GM12878 (cell line): ENCODE measurements at places on chromosomes 3 and 15.

DNA sequence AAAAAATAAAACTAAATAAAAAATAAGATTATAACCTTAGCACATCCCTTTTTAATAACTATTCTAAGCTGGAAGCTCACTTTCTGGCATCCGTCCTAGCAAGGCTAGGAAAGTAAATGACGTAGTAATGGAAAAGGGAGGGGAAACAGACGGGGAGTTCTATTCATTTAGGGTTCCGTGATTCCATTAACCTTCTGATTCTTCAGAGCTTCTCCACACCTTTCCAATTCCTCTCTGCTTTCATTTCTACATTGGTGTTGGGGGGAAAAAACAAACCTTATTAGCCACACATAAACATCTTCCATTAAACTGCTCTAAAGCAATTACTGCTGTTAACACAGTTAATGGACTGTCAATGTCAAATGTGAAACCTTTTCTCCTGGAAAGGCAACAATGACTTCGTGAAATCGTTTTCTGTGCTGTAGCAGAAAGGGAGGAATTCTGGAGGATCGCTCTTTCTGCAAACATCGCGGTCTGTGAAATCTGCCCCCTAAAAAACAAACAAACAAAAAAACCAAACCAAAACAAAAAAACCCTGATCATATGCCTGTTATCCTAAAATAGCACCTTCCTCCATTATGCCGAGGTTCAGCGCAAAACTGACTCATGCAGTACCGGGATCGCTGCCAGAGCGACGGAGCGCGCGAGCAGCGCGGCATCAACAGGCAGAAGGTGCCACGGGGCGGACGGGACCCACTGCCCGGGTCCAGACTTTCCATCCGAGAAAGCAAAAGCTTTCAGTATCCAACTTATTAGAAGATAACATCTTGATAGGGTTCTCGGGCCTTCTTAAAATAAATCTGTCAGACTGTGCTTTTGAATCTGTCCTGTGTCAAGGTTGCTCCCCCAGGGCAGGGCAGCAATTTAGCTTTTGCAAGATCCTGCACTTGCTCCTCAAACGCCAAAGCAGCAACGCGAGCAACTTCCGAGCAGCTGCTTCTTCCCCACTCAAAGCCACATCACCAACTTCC lies 156.2 kb downstream of the FGF12 start:
- H3K27ac ChIP-seq, result no peak overlapping the region
- H3K27me3 ChIP-seq, result no peaks in the 10 kb centered on the region; the same call in 1 of the 2 replicates
- no peak for DNase-seq
- no peaks in the 10 kb centered on the region for H3K36me3 ChIP-seq
- H3K4me1 ChIP-seq, result no peaks in the 10 kb centered on the region; the same call in 1 of the 2 replicates
- peak overlapping the region; percentile 19; the same call in 1 of the 2 replicates for H3K4me3 ChIP-seq

DNA sequence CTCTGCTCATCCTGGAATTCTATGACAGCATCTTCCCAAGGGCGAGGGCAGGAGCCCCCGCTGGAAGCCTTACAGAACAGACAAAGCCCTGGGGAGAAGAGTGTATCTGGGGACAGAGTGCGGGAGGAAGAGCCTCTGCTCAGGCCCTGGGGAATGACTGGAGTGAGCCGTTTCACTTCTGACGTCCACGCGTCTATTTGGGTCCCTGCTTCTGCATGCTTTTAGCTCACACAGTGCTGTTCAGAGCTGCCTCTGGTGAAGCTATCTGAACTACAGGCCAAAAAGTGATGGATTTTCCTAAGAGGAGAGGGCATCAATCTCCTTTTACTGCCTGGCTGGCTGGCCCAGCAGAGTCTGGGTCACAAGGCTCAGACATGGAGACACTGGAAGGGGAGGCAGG lies 311.8 kb downstream of the NTRK3 start:
- no peaks in the 10 kb centered on the region for H3K36me3 ChIP-seq
- H3K27ac ChIP-seq, result no peak overlapping the region
- no peaks in the 10 kb centered on the region; the same call in 1 of the 2 replicates for H3K27me3 ChIP-seq
- DNase-seq, result no peak
- H3K4me3 ChIP-seq, result no peak overlapping the region

DNA sequence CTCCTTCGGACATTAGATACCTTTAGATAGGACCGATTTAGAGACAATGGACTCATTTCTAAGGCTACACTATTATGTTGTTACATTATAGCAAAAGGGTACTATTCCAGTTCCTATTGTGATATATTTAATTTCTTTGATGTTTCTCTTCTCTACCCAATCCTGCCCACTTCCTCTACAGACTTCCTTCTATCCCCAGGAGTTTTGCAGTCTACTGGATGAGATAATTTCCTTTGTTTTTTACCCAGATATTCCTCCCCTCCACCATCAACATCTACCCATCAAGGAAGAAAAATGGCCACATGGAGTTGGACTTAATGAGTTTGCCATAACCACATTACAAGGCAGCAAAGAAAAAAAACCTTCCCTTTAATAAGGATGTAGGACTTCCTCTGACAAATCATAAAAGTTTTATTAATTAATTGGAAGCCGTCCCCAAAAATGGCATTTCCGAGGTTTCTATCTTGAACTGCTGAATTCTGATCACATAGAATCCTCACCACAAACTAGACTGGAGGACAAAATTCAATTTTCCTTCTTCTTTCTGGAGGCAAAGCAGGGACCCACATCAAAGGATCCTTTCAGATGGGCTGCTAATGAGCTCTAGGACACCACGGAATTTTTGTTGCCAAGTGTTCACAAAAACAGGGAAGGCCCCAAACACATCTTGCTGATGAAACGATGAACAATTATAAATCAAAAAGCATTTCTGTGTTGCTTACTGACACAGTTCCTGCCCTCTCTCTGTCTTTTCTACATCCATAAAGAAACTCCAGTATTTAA lies 33.4 kb downstream of the FRMD4B start:
- no peak for DNase-seq
- H3K36me3 ChIP-seq, result no peaks in the 10 kb centered on the region
- H3K27me3 ChIP-seq, result no peaks in the 10 kb centered on the region
- no peak overlapping the region for H3K4me3 ChIP-seq
- H3K4me1 ChIP-seq, result no peaks in the 10 kb centered on the region
- no peak overlapping the region for H3K27ac ChIP-seq

GRCh38 chr3:129313415-129313664 lies 34.7 kb downstream of the HMCES start:
- no peak overlapping the region for H3K27ac ChIP-seq
- peaks cover 24% of the 10 kb centered on the region for H3K4me1 ChIP-seq
- no peaks in the 10 kb centered on the region for H3K36me3 ChIP-seq
- H3K27me3 ChIP-seq, result no peaks in the 10 kb centered on the region

DNA sequence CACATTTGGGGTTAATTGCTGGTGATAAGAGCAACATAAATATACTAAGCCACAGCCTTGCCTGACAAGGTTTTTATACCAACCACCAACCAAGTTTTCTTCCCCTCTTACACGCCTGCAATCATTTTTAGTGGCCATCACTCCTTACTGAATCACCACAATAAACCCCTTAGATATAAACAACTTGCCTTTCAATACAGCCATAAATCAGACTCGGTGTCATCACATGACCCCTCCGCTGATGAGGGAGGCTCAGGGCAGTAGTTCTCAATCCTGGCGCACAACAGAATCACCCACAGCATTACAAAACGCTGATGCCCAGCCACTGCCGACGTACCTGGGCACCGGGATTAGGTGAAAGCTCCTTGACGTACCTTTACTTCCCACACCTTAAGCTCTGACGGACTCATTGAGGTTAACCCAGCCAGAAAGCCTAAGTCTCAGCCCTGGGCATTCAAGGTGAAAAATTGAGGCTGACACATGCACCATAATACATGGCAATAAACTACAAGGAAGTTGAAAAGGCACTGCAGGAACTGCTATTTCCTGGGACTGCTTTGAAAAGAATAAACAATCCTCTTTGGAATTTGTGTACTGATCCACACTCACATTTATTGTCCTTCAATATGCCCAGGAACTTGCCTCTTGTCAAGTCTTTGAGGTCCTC lies 17.1 kb downstream of the ADCY5 start:
- no peaks in the 10 kb centered on the region for H3K4me1 ChIP-seq
- no peak overlapping the region for H3K27ac ChIP-seq
- DNase-seq, result no peak
- H3K27me3 ChIP-seq, result peaks cover 4% of the 10 kb centered on the region; the same call in 1 of the 2 replicates
